Karpas-422 (cell line): ENCODE measurements at places on chromosomes 4 and X.

- no peak for DNase-seq
Observed at GRCh38 chr4:3386526-3386925, 55.2 kb upstream of the HGFAC start.

- no peak for DNase-seq
Observed at GRCh38 chrX:72624194-72624593, 51.6 kb upstream of the HDAC8 start.

GRCh38 chrX:31993637-31994036 lies 921.8 kb upstream of the FTHL17 start:
- no peak for DNase-seq

DNA sequence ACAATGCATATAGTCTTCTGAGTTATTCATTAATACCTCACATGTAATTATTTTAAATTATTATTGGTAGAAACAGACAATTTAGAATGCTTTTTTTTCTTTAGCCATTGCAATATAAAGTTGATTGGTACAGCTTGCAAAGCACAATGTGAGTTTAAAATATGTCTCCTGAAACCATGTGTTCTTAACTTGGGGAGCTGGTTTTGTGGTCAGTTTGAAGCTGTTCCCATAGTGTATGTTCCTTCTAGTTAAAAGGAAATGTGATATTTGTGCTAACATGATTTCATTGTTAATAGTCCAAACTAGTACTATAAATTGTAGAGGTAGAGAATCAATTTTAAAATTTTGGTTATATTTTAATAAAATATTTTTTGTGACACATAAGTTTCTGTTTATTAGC lies 247.2 kb downstream of the BMPR1B start:
- no peak for DNase-seq

DNA sequence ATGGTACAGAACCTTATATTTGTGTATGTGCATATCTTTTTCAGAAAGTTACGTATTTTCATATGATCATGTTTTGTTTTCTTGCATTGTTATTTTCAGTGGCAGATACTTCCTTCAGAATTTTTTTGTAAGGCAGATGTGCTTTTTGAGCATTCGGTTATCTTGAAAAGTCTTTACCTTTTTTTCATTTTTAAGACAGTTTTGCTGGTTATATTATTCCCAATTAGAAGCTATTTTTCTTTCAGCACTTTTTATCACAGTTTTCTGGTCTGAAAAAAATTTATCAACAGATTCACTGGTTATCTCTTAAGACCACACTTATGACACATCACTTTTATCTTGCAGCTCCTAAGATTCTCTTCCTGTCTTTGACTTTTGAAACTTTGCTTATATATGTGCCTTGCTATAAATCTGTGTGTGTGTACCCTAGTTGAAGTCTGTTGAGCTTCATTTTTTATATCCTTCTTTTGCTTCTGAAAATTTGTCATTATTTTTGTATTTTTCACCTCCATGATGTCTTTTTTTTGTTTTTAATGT lies 53.1 kb downstream of the ZNF732 start:
- no peak for DNase-seq

DNA sequence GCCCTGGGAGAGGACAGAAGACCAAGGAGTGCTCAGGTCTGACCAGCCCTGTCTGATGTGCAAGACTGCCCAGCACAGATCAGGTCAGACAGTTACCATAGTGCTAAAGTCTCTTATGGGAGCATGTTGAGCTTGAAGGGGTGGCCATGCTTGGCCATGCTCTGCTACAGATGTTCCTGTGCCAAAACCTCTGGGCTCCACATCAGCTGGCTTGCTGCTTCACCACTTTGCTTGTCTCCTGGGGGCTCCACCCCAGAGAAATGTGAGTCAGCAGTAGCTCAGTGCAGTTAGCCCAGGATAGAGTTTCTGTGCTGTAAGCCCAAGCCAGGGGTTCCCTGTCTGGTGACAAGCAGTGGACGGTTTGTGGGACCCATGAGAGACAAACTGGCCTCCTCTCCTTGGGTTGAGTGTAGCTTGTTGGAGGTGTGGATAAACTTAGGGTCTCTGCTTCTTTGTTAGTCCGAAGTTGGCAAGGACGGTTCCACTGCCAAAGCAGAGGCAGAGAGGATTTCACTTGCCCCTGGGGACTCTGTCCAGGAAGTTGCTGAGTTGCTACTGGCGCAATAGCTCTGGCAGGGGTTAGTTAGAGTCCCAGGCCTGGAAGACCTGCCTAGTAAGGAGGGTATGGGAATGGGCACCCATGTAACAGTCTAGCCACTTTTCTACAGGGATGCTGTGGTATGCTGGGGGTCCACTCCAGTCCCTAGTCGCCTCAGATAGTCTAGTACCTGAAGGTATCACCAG lies 8.7 kb upstream of the TMSB15C start:
- DNase-seq: no peak

DNA sequence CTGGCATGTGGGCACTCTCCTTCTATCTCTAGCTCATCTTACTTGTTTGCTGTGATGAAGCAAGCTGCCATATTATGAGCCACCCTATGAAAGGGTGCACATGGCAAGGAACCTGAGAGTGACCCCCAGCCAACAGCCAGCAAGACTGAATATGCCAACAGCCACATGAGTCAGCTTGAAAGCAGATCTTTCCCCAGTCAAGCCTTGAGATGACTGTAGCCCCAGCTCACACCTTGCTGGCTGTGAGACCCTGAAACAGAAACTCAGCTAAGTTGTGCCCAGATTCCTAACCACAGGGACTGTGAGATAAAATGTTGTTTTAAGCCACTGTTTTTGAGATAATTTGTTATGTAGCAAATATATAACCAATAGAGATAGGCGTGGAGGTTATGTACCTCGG lies 36.2 kb downstream of the KDM5C start:
- DNase-seq: no peak

DNA sequence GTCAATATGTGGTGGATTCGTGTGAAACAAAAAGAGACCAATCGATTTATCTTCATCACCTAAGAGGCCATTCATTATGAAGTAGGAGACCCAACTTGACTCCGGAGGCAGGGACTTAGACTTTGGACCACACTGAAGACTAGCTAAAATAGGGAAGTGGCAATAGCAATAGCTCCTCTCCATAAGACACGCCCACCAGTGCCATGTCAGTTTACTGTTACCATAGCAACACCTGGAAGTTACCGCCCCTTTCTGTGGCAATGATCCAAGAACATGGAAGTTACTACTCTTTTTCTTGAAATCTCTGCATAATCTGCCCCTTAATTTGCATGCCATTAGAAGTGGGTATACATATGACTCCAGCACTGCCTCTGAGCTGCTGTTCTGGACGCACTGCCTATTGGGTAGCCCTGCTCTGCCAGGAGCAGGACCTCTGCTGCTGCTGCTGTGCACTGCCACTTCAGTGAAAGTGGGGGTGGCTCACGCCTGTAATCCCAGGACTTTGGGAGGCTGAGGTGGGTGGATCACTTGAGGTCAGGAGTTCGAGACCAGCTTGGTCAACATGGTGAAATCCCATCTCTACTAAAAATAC lies 163.2 kb downstream of the PRKX start:
- DNase-seq: peak; percentile 61

GRCh38 chr4:52704133-52704532 lies 45.0 kb upstream of the USP46 start:
- DNase-seq: no peak

DNA sequence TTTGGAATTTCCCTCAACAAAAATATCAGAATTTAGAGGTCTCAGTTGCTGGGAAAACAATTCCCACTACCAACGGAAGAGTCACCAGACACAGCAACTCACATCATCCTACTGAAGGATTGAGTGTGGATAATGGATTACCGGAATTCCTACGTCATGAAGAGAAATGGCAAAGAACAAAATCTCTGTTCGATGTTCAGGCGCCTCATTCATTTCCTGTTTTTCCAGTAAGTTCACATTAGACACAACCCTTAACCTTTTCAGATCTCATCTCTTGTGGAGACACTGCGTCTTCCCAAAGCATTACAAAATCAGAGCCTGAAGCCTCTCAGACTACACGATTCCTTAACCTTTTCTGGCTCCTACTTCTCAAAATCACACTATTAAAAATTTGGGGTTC lies 58.5 kb upstream of the CPEB2 start:
- no peak for DNase-seq

DNA sequence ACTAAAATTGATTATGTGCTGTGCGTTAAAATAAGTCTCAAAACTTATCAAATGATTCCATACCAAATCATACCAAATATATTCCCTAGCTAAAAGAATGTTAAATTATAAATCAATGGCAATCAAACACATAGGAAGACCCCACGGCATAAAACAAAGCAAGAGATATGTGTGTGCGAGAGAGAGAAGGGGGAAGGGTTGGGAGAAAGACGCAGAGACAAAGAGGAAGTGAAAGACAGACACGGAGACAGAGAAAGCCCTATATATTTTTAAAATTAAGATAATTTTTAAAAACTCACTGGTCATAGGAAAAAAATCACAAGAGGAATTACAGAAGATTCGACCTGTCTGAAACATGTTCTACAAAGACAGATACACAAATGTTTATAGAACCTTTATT lies 371.4 kb downstream of the NLGN4X start:
- peak; percentile 60 for DNase-seq

DNA sequence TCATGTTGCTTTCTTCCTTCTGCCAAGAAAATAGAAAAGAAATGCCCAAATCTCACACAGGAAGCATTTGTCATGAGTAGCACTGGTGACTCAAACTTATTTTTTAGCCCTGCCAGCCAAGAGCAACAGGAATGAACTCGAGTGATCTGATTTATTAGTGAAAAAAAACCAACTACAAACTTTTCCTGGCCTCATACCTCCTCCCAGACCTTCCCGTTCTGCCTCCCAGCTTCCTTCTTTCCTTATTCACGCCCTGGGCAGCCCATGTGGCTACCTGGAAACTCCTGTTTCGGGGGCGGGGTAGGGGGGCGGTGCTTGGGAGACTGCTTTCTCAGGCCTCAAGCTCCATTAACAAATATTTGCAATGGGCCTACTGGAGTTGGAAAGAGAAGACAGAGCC lies 178.5 kb downstream of the NHS start:
- DNase-seq: no peak

GRCh38 chr4:156559346-156559745 lies 412.3 kb downstream of the PDGFC start:
- DNase-seq: no peak

DNA sequence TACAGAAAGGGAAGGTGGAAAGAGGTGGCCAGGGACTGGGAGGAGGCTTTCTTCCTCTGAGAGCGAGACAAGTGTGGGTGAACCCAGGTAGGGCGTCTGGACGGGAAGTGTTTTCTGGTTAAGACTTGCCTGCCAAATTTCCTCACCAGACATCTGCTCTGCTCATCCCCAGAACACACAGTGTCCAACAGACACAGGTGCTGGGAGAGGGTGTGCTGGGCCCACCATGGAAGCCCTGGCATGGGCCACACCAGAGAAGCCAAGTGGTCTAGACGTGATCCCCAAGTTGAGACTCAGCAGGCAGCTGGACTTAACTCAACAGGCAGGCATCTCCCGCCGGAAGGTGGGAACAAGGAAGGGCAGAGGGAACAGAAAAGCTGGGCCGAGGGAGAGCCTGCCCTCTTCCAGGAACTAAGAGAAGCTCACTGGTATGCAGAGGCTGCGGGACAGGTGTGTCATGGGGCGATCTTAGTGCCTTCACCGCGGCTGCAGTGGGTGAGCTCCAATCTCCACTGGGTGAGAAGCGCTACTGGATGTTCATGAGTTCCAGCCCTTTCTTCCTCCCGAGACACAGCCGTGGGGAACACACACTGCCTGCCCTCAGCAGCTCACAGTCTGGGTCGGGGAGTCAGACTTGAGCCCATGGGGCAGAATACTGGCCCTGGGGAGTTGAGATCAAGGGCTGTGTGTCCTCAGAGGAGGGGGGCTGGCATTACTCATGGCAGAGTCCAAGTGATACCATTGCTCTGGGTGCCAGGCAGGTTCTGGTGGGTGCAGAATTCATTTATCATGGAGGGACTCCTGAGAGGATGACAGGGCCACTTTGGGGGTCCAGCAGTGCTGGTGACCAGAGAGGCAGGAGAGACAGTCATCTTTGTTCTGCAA lies 110.2 kb downstream of the CPZ start:
- DNase-seq: no peak

GRCh38 chr4:56803471-56803870 lies 18.0 kb downstream of the SPINK2 start:
- DNase-seq: no peak
